ENCODE measurements at places on chromosomes 16 and 17.

DNA sequence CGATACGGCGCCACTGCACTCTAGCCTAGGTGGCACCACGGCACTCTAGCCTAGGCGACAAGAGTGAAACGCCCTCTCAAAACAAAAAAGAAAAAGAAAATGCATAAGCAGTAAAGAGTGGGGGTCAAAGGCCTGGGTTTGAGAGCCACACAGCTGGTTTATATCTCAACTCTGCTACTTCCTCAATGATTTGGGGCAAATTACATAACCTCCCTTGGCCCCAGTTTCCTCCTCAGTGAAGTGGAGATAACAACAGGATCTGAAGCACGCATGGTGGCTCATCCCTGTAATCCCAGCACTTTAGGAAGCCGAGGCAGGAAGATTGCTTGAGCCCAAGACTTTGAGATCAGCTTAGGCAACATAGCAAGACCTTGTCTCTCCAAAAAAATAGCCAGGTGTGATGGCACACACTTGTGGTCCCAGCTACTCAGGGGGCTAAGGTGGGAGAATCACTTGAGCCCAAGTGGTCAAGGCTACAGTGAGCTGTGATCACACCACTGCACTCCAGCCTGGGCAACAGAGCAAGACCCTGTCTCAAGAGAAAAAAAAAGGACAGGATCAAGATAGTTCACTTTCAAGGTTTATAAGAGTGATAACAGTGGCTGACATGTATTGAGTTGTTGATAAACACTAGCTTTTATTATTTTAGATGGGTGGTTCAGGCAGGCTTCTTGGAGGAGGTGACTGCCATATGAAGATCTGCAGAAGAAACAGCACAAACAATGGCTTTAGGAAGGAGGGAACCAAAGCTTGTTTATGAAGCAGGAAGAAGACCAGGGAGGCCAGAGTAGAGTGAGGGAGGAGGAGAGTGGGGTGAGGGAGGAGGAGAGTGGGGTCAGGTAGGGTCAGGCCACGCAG lies 8.5 kb upstream of the COG1 start:
- DNase-seq, result no peak

DNA sequence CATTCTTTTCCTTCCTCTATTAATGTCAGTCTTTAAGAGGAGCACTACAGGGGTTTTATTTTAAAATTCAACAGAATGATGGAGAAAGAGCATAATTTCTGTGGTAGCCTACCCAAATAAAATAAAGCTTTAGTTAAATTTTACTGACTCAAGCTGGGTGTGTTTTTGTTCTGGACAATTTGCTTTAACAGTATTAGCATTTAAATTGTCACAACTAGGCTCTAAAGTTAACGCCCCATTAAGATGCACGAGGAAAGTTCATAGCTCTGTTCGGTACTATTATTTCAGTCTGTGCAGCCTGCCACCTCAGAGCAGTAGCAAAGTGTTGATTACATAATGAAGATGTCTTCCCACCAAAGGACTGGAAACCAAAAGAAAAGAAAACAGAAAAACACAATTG lies 52.0 kb downstream of the CDK12 start:
- no peak for DNase-seq

GRCh38 chr16:64823481-64824075 lies 298.3 kb downstream of the CDH11 start:
- DNase-seq, result no peak

GRCh38 chr17:48510761-48511604 lies 19.8 kb downstream of the HOXB1 start:
- no peak for DNase-seq

- DNase-seq, result no peak
Measured at GRCh38 chr17:80671039-80671824, 126.6 kb downstream of the RPTOR start.

- DNase-seq, result peak; percentile 91
Measured at GRCh38 chr16:86294535-86295196, 215.7 kb upstream of the FOXF1 start.
